ENCODE measurements at places on chromosomes 2 and 18. TPM values are rescaled to one million over a fixed set of nuclear protein-coding genes. Genes with fewer than 3 reads are reported as not detected.

The BCL11A gene
- total RNA-seq = 3.8 TPM

The SOWAHC gene
- total RNA-seq = 13.2 TPM

The KCNS3 gene
- 1.3 TPM for total RNA-seq

The SEPTIN10 gene
- total RNA-seq = 91.3 TPM

- DNase-seq = no peak
- H3K36me3 ChIP-seq = no peaks in the 10 kb centered on the region
- no peaks in the 10 kb centered on the region for H3K4me1 ChIP-seq
Observed at GRCh38 chr2:21175895-21176646, 52.3 kb downstream of the TDRD15 start.

GRCh38 chr2:80092474-80092873 lies 212.1 kb downstream of the LRRTM1 start:
- H3K27ac ChIP-seq = no peak overlapping the region
- no peaks in the 10 kb centered on the region for H3K36me3 ChIP-seq
- H3K27me3 ChIP-seq = no peaks in the 10 kb centered on the region
- DNase-seq = no peak
- H3K4me1 ChIP-seq = no peaks in the 10 kb centered on the region

DNA sequence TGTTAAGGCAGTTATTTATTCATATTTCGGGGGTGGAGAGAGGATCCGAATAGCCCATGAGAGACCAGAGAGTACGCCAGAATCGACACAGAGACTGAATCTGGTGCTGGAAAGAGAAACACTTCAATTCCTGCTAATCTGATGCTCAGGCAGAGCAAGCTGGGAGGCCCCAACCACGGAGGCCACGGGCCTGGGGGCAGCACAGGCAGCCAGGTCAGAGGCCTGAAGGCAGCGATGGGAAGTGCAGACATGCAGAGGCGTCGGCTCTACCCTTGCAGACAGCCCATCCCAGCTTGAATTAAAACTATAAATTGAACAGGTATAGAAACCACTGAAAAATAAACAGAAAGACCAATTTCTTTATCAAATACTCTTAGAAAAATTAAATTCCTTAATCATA lies 50.6 kb downstream of the PXDN start:
- no peak overlapping the region for H3K4me3 ChIP-seq
- H3K36me3 ChIP-seq = no peaks in the 10 kb centered on the region
- DNase-seq = no peak
- no peaks in the 10 kb centered on the region for H3K27me3 ChIP-seq
- no peaks in the 10 kb centered on the region for H3K4me1 ChIP-seq

- H3K4me3 ChIP-seq = no peak overlapping the region
- H3K27me3 ChIP-seq = no peaks in the 10 kb centered on the region
- DNase-seq = no peak
- no peak overlapping the region for H3K27ac ChIP-seq
Observed at GRCh38 chr2:61254536-61254935, 92.5 kb downstream of the C2orf74 start.

DNA sequence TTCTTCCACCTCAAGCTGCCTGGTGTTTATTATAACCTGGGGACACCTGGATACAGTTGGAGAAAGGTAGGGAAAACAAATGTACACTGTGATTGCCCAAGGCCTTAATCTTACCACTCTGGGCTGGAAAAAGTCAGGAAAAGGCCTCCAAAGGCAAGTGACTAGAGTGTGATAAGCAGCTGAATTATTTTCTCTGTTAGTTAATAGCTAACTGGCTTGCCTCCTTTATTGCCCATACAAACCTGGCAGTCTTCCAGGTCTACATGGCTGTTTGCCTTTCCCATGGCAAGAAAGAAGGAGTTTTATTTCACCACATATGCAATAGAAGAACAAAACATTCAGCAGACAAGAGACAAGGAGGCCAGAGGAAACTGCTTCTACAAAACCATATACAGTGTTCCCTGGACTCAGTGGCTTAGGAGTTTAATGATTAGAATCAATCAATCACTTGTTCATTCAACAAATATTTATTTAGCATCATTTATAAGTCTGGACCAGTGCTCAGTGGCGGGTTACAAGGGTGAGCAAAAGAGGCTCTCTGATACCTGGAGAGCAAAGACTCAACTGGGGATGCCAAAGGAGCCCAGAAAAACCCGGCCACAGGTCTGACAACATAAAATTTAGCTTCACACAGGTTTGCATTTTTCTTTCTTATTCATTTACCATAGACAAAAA lies 27.5 kb upstream of the SUCLG1 start:
- DNase-seq = no peak
- H3K4me1 ChIP-seq = no peaks in the 10 kb centered on the region
- no peak overlapping the region for H3K27ac ChIP-seq
- no peaks in the 10 kb centered on the region for H3K36me3 ChIP-seq
- no peak overlapping the region for H3K4me3 ChIP-seq

- no peak for DNase-seq
- no peaks in the 10 kb centered on the region for H3K27me3 ChIP-seq
- H3K27ac ChIP-seq = no peak overlapping the region
- no peak overlapping the region for H3K4me3 ChIP-seq
- no peaks in the 10 kb centered on the region for H3K36me3 ChIP-seq
Observed at GRCh38 chr2:94759211-94759610, 112.0 kb upstream of the TEKT4 start.

- peaks cover 16% of the 10 kb centered on the region for H3K27me3 ChIP-seq
- no peaks in the 10 kb centered on the region for H3K4me1 ChIP-seq
- no peaks in the 10 kb centered on the region for H3K36me3 ChIP-seq
- H3K27ac ChIP-seq = no peak overlapping the region
- H3K4me3 ChIP-seq = no peak overlapping the region
- no peak for DNase-seq
Observed at GRCh38 chr2:105141099-105141614, 100.4 kb upstream of the GPR45 start.

DNA sequence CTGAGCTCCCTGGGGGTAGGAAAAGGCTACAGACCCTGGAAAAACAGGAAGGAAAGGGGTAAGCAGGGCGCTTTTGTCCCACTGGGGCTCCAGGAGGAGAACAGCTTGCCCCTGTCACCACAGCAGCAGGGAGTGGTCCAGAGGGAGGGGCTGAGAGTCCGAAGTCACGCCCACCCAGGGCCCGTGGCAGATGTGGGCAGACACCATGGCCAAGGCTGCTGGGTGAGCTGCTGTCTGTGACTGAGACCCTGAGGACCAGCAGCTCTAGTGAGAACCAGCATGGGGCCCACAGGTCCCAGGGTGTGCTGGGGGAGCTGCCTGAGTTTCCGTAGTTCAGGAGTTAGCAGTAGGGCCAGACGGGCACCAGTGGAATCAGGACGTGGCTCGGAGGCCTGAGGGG lies 162.0 kb downstream of the SPP2 start:
- no peaks in the 10 kb centered on the region for H3K36me3 ChIP-seq
- H3K27ac ChIP-seq = no peak overlapping the region
- DNase-seq = no peak
- H3K27me3 ChIP-seq = no peaks in the 10 kb centered on the region

- H3K4me3 ChIP-seq = no peak overlapping the region
- H3K4me1 ChIP-seq = no peaks in the 10 kb centered on the region
- peaks cover 63% of the 10 kb centered on the region for H3K36me3 ChIP-seq
- no peak overlapping the region for H3K27ac ChIP-seq
- no peak for DNase-seq
Observed at GRCh38 chr2:27621524-27621923, 7.3 kb downstream of the CCDC121 start.

DNA sequence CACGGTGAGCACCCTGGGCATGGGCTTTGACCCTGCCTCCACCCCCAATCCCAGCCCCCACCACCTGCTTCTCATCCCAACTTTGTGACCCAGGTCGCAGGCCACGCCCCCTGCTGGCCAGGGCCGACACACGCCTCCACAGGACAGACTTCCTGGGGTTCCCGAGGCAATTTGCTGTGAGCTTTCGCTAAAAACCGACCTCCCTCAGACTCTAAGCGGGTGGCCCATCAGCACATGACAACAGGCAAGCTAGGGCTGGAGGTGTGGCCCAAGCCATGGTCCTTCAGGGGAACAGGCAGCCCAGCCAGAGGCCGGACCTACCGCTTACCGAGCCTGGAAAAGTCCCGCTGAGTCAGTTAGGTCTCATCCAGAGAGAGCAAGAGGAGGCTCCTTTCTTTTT lies 31.9 kb downstream of the C1QL2 start:
- no peaks in the 10 kb centered on the region for H3K4me1 ChIP-seq
- H3K27me3 ChIP-seq = peaks cover 14% of the 10 kb centered on the region
- no peak overlapping the region for H3K4me3 ChIP-seq
- no peak for DNase-seq
- no peaks in the 10 kb centered on the region for H3K36me3 ChIP-seq

GRCh38 chr2:10159581-10160131 lies 37.1 kb downstream of the RRM2 start:
- no peaks in the 10 kb centered on the region for H3K27me3 ChIP-seq
- H3K4me1 ChIP-seq = no peaks in the 10 kb centered on the region
- H3K4me3 ChIP-seq = no peak overlapping the region
- no peak overlapping the region for H3K27ac ChIP-seq

DNA sequence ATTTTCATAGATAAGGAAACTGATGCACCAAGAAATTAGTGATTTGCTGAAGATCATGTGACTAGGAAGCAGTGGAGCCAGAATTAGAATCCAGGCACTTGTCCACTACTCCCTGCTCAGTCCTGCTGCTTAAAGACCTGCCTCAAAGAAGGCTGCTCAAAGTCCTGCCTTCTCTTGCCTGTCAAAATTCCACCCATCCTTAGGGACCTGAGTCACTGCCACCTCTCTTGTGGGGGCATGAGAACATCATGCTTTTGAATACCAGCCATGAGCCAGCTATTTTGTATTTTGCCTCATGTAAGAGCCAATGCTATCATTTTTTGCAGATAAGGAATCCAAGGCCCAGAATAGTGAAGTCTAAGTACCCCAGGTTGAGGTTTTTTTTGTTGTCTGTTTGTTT lies 47.1 kb downstream of the DDX1 start:
- H3K4me3 ChIP-seq = no peak overlapping the region
- no peak overlapping the region for H3K27ac ChIP-seq
- DNase-seq = no peak
- H3K4me1 ChIP-seq = peaks cover 10% of the 10 kb centered on the region

DNA sequence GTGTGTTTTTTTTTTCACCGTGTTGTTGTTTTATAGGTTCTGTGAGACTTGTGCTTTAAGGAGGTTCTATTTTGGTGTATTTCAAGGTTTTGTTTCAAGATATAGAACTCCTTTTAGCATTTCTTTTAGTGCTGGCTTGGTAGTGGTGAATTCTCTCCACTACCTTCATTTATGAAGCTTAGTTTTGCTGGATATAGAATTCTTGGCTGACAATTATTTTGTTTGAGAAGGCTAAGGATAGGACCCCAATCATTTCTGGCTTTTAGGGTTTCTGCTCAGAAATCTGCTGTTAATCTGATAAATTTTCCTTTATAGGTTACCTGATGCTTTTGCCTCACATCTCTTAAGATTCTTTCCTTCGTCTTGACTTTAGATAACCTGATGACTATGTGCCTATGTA lies 66.8 kb downstream of the MSTN start:
- H3K27me3 ChIP-seq = no peaks in the 10 kb centered on the region
- H3K4me1 ChIP-seq = no peaks in the 10 kb centered on the region
- DNase-seq = no peak

GRCh38 chr18:55302167-55302833 lies 285.7 kb downstream of the TCF4 start:
- no peaks in the 10 kb centered on the region for H3K27me3 ChIP-seq
- H3K27ac ChIP-seq = no peak overlapping the region
- no peak overlapping the region for H3K4me3 ChIP-seq
- no peaks in the 10 kb centered on the region for H3K36me3 ChIP-seq
- DNase-seq = no peak
- H3K4me1 ChIP-seq = peaks cover 31% of the 10 kb centered on the region

- DNase-seq = no peak
- no peak overlapping the region for H3K4me3 ChIP-seq
- no peaks in the 10 kb centered on the region for H3K36me3 ChIP-seq
Observed at GRCh38 chr2:151842830-151843690, 14.8 kb upstream of the ARL5A start.

DNA sequence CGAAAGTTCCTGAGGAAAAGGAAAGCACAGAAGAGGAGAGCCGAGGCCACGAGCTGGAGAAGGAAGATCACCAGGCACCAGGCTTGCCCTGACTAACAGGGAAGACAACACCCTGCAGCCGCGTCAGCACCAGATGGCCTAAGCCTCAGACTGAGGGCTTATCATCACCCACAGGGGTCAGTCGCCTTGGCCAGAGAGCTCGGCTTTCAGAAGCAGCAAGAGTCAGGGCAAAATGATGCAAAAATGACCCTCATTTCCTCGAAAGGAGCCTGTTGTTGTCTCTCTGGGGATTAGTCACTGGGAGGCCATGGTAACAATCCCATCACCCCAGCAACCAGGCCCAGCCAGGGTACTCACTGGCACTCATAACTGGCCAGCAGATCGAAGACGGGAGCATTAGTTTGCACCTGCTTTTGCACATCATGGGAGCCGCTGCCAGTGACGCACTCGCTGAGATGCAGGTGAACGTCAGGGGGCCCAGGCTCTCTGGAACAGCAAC lies 42.7 kb upstream of the ZFP36L2 start:
- peak; percentile 82 for DNase-seq
- H3K27me3 ChIP-seq = no peaks in the 10 kb centered on the region
- H3K4me1 ChIP-seq = peaks cover 54% of the 10 kb centered on the region
- H3K27ac ChIP-seq = peak overlapping the region; percentile 90

All from adrenal gland (tissue), 19 donors.